ENCODE measurements at places on chromosomes 2 and 18.

- no peak for DNase-seq
These were observed 62.9 kb downstream of the PDCL3 start for GRCh38 chr2:100625717-100626116.

DNA sequence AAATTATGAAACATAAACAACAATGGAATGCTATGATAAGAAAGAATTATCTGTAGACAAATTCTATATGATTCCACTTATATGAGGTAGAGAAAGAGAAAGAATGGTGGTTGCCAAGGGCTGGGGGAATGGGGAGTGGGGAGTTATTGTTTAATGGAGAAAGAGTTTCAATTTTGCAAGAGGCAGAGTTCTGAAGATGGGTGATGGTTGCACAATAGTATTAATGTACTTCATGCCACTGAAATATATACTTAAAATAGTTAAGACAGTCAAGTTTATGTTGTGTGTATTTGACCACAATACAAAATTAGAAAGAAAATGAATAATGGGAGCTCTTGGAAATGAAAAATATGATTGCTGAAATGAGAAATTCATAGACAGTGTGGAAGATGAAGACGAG lies 22.6 kb upstream of the FAM117B start:
- DNase-seq = no peak

GRCh38 chr2:160358046-160358445 lies 135.6 kb downstream of the RBMS1 start:
- DNase-seq = no peak

- DNase-seq = no peak
These were observed 158.9 kb upstream of the BOD1L2 start for GRCh38 chr18:56988022-56988421.

GRCh38 chr2:137964066-137964858 lies at the start of gene HNMT:
TSS of gene HNMT (plus strand) at chr2:137964473. CDS start at chr2:137964492, 19 bp downstream.
- no peak for DNase-seq

DNA sequence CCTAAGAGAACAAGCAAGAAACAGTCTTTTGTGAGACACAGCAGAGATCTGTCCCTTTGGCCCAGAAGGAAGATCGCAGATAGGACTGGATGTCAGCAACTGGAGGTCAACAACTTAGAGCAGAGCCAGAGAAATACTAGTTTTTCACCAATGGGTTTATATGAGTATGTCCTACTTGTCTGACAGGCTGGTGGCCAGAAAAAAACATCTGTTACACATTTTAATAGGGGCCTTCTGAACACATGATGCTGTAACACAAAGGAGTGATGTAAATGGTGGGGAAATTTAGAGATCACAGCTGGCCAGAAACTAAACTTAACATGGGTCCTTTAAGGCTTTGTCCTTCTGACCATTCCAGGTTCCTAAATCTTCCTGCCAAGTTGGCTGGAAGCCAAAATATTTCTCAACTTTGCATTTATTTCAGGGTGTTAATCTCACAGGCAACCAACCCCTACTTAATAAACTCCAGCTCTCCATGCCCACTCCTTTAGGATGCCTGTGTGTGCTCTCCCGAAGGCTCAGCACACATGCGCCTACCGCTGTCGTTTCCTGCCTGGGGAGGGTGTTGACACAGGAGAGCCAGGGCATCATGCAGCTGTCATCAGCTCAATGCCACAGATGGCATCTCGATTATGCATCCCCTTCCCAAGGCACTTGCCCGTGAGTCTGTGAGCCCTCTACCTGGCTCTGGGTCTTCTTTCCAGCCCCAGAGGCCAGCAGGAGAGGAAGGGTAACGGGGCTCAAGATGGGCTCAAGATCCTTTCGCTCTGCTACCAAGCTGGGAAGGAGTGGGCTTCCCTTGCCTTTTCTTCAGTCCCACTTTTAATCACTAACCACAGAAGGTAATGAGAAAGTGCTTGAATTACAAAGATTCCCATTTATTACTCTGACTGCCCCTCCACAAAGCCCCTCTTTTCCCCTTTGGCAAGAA lies 252.5 kb downstream of the ETAA1 start:
- DNase-seq = no peak
